ENCODE measurements at places on chromosomes 7 and 10. TPM values are rescaled to one million over a fixed set of nuclear protein-coding genes. Genes with fewer than 3 reads are reported as not detected.

DNA sequence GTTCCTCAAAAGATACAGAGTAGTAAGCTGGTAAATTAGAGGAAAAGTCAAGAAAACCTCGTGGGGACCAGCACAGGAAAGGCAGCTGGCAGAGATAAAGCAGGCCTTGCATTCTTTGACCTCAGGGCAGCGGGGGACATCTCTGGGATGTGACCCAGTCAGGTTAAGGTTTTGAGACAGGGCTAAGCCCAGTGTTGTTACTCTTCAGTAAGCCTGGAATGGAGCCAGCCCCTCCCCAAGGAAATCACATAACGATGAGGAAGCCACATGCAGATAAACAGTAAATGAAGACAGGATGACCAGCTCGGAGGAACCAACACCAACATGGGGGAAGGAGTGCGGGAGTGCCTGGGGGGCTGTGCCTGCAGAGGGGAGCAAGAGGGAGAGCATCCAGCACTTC, 99.6 kb downstream of the JAZF1 start:
- DNase-seq = no peak

DNA sequence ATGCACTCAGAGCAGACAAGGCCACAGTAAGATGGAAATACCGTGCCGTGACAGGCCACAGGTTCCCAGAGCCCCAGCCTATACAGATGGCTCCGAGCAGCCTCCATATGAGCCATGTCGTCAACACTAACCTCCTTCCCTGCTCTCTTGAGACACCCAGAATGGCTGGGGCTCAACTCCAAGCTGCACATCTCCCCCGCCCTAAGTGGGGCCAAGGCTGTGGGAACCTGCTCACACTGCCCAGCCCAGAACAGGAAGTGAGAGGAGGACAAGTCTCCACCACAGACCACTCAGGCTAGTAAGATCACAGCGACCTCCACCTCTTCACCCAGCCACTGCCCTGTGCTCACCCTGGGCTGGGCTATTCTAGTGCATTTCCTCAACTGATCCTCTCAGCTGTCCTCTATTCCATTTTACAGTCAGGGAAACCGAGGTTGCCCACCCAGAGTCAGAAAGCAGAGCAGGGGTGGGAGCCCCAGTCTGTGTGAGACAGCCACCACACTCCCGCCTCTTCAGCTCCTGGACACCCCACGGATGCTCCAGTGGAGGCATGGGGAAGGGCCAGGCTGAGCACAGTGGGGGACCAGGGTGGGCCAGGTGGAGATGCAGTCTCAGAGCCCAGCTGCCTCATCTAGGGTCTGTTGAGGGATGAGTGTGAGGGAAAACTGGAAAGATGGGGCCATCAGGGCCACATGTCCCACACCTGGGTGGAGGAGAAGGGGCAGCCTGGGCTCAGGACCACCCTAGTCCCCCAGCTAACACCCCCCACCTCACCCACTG, 11.6 kb downstream of the GRID1 start:
- DNase-seq = no peak

- no peak for DNase-seq
Measured at GRCh38 chr7:118327174-118327573, 102.7 kb downstream of the ANKRD7 start.

DNA sequence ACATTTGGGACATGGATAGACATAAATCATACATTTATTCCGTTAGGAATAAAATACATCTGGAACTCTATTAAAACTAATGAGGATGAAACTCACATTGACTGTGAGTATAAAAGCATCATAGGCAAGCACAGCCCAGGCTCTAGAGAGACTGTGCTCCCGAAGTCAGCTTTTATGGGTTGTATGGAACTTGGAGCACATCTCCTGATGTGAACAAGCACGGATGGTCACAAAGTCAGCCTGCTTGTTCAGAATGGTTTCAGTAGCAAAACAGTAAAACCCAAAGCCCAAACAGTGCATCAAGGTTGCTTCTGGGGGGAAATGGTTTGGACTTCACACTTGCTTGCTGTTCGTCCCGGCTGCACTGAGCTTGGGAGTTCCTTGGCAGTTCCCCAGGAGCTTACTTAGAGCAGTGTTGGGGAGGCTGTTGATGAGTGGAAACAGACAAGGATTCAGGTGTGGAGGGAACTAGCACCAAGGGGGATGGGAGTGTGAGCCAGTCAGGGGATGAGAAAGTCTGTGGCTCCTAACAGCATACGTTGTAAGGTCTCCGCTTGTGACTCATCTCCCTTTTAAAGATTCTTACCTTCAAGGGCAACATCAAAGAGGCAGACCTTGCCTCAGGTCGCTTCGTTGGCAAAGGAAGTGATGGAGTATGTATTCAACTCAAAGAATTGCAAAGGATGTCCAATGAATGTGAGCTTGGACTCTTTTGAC, 19.7 kb upstream of the ITGA8 start:
- no peak for DNase-seq

DNA sequence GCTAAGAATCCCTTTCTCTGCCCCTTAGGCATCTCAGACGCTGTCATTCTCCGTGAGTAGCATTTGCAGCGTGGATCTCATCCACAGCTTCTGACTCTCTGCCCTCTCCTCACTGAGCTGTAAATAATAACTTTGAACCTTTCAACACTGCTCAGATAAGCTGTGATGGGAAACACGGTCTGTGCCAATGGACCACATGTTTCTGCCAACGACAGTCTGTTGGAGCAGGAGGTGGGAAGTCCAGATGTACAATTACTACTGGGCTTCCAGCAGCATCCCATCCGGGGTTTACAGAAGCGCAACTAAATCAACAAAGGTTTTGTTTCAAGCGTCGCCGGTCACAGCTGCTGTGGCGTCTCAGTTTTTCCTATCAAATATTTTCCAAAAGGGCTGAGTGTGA, 1110.6 kb downstream of the TYW1 start:
- DNase-seq = no peak

- no peak for DNase-seq
Measured at GRCh38 chr10:85993140-85993539, 373.5 kb downstream of the GRID1 start.

DNA sequence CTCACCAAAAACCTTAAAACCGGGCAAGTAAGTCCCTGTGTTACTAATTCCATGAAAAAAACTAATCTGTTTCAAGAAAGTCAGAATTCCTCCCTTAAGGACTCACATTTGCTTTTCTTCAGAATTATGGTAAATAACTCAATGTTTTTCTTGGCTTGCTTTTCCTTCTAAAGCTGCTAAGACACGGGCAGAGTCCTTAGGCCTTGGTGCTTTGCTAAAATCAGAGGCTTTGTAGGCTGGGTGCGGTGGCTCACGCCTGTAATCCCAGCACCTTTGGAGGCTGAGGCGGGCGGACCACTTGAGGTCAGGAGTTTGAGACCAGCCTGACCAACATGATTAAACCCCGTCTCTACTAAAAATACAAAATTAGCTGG, 32.0 kb downstream of the GNA12 start:
- DNase-seq = no peak

DNA sequence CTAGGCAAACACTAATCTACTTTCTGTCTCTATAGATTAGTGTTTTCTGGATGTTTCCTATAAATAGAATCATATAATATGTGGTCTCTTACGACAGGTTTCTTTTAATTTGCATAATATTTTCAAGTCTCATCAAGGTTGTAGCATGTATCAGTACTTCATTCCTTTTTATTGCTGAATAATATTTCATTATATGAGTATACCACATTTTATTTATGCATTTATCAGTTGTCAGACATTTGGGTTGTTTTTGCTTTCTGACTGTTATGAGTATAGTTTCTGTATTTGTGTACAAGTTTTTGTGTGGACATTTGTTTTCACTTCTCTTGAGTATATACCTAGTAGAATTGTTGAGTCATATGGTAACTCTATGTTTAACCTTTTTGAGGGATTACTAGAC, 48.2 kb downstream of the SHOC2 start:
- DNase-seq = no peak

Gene PAPOLB
- polyA plus RNA-seq = not detected
